ENCODE measurements at places on chromosomes 5 and 9.

- DNase-seq: no peak
These were observed 19.0 kb upstream of the LPCAT1 start for GRCh38 chr5:1542781-1543180.

DNA sequence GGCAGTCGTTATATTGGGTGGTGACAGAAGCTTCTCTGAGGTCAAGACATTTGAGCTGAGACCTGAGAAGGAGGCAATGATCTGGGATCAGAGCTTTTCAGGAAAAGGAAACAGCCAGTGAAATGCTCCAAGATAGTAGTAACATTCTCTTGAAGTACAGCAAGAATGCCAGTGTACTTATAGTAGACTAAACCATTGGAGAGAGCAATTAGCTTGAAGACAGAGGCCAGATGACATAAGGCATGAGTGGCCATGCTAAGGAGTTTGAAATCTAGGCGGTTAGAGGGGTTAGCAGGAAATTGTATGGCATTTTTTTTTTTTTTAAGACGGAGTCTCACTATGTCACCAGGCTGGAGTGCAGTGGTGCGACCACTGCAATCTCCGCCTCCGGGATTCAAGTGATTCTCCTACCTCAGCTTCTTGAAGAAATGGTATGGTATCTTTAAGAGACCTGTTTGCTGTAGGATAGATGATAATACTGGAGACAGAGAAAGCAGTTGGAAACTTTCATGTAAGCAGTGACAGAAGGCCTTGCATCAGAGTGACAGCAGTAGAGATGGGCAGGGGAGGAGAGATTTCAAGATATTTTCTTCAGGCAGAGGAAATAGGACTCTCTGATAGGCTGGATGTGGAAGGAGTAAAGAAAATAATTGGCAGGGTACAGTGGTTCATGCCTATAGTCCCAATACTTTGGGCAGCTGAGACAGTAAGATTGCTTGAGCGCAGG, 482.2 kb upstream of the PAPPA start:
- no peak for DNase-seq

DNA sequence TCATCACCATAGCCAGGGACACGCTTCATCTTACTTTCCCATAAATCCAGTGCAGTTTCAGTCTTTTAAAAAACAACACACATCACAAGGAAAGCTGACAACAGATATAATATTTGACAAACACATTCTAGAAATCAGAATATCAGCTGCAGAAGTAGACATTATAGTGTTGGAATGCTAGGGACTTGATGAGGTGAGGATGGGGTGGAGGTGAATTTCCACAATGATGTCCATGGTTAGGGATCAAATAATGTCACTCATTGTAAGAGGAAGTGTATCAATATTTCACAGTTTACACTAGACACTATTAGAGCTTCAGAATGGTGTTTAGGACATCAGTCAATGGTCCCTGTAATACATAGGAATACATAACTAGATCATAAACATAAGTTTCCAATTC, 7.0 kb downstream of the FST start:
- no peak for DNase-seq

- no peak for DNase-seq
These were observed 220.9 kb downstream of the ACTL7B start for GRCh38 chr9:108634672-108635462.

- no peak for DNase-seq
These were observed 71.1 kb upstream of the RETREG1 start for GRCh38 chr5:16687898-16688297.

DNA sequence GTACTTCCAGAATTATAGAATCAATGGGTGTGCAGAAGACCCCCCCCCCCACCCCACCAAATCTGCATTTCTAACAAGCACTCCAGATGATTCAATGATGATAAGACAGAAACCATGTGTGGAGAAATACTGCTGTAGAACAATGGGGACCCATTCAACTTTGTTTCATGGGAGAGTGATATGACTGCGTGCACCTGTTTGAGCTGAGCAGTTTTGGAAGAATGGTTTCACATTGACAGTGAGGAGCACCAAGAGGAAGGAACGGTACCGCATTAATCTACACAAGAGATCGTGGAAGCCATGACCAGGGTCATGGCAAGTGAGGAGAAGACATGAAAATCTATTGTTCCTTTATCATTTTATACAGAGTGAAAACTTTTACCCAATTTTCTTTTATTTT, 202.7 kb downstream of the CD180 start:
- no peak for DNase-seq

DNA sequence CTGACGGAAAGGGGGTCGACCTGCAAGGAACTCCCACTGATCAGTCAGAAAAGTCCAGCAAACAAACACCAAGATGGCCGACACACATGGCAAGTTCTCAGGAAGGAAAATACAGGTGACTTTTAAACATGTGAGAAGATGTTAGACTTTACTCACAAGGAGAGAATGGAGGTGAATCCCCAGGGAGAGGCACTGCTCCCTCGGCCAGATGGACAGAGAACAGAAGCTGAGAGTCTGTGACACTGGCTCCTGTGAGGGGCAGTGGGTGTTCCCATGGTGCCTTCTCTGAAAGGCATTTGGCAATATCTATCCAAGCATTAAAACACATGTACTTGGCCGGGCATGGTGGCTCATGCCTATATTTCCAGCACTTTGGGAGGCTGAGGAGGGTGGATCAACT, 22.8 kb downstream of the COL5A1 start:
- DNase-seq: no peak

DNA sequence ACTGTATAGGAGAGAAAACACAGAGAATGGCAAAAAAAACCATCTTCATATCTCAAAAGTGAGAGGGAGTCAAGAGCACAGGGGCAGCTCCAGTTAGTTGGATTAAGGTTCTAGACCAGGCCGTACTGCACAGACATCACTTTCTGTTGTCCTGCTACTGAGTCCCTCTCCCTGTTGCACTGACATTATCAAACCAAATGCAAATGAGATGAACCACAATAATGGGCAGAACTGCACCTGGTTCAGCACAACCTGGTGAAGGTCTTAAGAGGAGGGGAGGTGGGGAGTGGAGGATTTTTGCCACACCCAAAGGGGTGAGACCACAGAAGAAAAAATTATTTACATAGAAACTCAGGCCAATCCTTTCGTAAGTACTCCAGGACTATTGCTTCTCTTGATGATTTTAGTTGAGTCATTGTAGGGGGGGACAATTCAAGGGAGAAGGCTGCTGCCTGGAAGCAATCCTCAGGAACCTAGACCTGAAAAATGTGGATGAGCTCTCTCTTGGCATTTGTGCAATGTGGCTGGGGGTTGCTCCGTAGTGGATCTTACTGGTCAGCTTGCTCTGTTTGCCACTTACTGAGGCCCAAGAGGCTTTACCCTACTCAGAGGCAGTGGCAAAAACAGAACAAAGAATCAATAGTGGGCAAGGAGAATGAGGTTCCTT, 94.5 kb upstream of the PPP1R2B start:
- no peak for DNase-seq

- DNase-seq: no peak
These were observed 23.0 kb downstream of the CD74 start for GRCh38 chr5:150389531-150390266.

- DNase-seq: no peak
These were observed 8.5 kb downstream of the GOLPH3 start for GRCh38 chr5:32165597-32165996.

DNA sequence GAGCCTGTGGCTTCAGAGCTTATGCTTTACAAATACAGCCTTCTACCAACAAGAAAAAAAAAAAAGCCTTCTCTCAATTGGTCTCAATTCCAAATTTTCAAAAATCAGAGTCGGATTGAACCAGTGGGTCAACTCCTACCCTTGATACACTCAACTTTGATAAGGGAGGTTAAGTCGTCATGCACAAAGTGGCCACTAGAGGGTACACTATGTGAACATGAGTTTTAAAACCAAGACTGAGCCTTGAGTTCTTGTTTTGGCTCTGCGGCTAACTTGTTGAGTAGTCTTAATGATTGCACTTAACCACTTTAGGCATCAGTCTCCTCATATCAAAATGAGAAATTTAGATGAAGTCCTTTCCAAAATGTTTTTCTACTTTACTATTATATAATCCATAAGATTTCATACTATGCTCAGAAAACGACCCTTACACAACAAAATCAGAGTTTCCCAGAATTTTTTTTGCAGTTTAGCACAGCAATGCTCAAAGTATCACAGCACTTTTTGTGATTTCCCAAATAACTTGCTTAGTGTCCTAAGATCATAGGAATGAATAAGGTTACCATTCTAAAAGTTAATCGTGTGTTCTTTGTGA, 92.9 kb upstream of the MTAP start:
- DNase-seq: peak; percentile 20

DNA sequence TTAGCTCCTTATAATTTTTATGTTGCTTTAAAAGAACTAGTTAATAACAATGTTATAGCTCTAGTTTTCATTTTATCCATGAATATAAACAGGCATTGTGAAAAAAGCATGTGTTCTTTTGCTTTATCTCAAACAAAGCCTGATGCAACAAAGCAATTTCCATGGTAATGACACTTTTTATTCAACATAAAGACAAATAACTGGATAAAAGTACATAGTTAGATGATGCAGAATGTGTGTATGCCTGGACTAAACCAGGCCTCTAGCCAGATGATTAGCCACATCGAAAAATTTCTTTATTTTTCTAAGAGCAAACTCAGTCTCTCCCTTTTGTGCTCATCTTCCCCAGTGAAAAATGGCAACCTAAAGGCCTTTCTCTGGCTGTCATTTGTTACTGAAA, 125.6 kb upstream of the TARS1 start:
- DNase-seq: no peak

- no peak for DNase-seq
These were observed 597.4 kb upstream of the PTGER4 start for GRCh38 chr5:40082313-40082712.

DNA sequence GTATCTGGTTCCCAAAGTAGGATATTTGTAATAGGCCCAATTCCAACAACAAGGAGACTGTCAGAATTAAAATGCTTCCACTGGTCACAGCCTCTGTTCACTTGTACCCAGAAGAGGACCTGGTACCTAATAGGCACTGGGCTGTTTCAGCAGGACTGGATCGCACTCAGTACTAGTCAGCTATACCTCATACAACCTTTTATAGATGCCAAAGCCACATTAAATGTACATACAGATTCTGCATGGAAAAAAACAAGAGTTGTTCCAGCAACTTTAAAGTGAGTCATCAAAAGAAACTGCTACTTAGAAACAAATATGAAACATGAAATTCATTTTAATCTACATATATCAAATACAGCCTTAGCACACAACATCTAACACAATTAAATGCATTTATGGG, 87.5 kb downstream of the GPR21 start:
- DNase-seq: no peak

DNA sequence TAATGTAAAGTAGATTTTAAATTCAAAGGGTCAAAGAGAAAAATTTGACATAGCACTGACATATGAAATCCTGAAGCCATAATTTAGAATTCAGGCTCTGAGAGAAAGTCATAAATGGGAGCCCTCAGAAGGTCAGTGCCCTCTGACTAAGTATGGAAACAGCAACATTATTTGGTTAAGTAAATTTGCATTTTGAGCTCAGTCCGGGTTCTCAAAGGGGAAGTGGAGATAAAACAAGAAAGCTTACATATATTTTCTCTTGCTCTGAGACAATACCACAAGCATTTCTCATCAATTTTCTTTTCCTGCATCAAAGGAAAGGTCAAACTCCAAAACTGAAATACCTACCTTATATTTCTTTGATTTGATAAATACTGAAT, 348.0 kb downstream of the SEMA5A start:
- DNase-seq: no peak

DNA sequence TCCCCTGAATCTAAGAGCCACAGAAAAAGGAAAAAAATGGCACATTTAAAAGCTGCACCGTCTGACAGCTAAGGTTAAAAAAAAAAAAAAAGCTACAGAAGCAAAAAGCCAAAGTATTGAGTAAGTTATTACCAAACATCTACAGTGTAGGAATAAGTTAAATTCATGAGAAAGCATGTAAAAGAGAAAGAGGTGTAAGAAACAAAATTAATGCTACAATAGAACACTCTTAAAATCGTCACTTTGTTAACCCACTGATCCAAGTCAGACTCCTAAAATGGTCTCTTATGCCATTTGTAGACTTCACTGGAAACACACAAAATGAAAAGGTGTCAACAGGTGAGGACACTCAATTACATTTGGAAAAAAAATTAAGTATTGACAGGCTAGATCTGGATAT, 120.2 kb downstream of the SSBP2 start:
- DNase-seq: no peak

DNA sequence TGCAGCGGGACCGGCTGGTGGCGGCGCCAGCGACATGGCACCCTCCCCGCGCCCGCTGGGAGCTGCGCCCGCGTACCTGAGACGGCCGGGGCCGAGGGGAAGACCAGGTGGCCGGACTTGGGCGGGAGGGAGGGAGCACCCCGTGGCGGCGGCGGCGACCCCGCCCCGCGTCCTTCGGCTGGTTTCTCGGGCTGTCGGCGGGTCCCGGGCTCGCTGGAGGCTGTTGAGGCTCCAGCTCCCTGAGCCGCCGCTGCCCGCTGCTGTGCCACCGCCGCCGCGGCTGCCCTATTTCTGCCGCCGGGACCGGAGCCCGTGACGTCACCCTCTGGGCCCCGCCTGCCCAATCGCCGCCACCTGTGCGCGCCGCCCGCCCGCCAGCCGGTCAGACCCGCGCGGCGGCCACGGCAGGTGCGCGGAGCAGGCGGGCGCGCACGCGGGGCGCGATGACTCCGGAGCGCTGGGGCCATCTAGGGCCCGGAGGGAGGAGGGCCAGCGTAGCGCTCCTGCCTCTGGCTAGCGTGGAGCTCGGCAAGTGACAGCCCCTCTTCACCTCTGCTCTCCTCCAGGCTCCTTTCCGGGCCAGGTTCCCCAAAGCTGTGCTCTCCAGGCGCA, at the start of gene FSTL4:
Gene FSTL4, minus strand, starts transcription at position 293 of the 612 bp plus-strand sequence.
- no peak for DNase-seq

GRCh38 chr5:7849681-7850394, 1.1 kb downstream of the CFAP90 start:
- no peak for DNase-seq

GRCh38 chr5:79436224-79436623, 77.7 kb downstream of the HOMER1 start:
- no peak for DNase-seq

- DNase-seq: no peak
These were observed 13.4 kb upstream of the ACSL6 start for GRCh38 chr5:132024789-132025402.

DNA sequence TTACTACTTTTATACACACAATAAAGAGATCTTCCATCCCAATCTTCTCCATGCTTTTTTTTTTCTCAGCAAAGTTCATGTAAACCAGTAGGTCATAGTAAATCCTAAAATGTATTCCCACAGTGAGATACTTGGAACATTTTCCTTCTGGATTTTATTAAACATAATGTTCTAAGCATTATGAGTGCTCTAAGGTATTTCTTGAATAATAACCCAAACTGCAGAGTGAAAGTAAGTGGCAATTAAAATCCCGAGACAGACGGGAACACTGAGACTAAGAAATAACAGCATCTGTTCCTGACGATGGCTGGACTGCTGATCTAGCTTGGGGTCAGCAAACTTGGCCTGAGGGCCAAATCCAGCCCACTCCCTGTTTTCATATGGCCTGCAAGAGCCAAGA, 359.8 kb downstream of the ARL15 start:
- DNase-seq: no peak
